ENCODE measurements at places on chromosomes 7 and 10.

DNA sequence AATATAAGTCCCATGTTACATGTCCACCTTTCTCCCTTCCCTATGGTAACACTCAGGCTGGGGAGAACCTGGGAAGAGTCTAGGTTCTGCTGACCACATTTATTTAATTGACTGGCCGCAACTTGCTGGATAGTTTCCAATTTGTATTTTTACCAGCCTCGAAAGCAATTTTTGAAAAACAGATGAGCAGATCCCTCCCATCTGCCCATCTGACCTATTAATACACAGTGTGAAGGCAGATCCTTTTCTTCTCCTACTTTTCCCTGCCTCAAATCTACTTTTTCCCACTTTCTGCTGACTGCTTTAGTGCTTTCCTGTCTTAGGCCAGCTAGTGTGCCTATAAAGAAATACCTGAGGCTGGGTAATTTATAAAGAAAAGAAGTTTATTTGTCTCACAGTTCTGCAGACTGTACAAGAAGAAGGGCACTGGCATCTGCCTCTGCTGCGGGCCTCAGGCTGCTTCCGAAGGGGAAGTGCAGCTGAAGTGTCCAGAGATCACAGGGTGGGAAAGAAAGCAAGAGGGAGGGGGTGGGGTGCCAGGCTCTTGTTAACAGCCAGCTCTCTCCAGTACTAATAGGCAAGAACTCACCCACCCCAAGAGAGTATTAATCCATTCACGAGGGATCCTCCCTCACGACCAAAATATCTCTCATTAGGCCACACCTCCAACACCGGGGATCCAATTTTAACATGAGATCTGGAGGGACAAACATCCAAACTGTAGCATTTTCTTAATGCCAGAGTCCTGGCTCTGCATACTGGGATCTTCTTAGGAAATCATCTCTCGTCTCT lies 336.0 kb upstream of the IGFBP3 start:
- no peak for DNase-seq

GRCh38 chr7:20747001-20747400 lies 39.7 kb downstream of the SP8 start:
- DNase-seq, result no peak

- DNase-seq, result no peak
Measured at GRCh38 chr10:5942001-5942400, 35.3 kb downstream of the IL15RA start.

DNA sequence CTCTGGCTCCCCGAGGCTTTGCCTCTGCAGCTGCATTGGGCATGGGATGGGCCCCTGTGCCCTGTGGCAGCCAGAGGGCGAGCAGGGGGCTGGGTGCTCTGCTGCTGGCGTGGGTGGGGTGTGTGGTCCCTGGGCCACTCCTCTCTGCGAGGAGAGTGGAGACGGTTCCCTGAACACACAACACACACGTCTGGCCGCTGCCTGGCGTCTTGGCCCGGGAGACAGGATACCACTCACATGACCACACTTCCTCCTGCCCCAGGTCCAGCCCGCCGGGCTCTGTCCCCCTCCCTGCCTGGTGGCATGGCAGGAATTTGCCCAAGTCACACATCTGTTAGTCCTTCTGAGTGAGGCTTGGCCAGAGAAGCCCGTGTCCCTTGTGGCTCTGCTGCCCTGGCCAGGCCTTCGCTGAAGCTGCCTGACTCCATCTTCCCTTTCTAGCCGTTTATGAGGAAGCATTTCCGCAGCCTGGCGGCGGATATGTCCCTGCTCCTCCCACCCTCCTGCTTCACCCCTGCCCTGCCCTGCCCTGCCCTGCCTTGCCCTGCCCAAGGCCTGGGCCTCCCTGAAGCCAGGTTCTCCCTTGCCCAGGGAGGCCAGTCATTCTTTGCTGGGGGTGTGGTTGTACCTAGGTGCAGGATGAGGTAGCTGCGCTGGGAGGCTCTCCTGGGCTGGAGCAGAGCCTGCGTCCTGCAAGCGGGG lies 3.0 kb downstream of the BRI3 start:
- peak; percentile 80 for DNase-seq

DNA sequence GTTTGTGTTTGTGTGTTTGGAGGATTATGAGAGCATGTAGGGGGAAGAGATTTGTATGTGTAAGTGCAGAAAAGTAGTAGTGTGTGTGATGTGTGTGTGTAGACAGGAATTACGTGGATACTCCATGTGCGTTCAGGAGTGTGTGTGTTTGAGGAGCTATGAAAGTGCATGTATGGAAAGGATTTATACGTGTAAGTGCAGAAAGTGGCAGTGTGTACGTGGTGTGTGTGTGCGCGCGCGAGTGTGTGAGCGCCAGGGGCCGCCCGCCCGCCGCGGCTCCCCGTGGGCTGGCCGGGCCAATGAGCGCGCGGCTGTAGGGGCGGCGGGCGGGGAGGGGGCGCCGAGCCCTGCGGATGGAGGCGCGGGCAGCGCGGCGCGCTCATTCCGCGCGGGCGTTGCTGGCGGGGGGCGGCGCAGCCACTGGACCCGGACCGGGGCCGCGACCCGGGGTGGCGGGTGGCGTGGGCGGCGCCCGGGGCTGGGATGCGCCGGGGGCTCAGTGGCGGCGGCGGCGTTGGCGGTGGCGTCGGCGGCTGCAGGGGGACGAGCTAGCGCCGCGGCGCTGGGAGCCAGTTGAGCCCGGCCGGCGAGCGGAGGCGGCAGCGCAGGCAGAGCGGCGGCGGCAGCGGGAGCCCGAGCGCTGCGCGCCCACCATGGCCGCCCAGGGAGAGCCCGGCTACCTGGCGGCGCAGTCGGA lies at the start of gene BICC1:
TSS of gene BICC1 (plus strand) at position 382 of the 697 bp plus-strand sequence. CDS start at position 654, 272 bp downstream.
- peak; percentile 12 for DNase-seq

DNA sequence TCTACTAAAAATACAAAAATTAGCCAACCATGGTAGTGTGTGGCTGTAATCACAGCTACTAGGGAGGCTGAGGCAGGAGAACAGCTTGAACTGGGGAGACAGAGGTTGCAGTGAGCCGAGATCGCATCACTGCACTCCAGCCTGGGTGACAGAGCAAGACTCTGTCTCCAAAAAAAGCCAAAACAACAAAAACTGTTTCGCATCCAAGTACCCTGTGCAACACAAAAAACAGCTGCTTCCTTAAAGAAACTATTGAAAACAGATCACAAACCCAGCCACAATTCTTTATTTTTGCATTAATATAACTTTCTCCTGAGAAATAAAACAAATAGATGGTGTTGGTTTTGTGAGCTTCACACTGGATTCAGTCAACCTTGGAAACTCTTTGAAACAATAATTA lies 112.1 kb upstream of the AFAP1L2 start:
- no peak for DNase-seq

DNA sequence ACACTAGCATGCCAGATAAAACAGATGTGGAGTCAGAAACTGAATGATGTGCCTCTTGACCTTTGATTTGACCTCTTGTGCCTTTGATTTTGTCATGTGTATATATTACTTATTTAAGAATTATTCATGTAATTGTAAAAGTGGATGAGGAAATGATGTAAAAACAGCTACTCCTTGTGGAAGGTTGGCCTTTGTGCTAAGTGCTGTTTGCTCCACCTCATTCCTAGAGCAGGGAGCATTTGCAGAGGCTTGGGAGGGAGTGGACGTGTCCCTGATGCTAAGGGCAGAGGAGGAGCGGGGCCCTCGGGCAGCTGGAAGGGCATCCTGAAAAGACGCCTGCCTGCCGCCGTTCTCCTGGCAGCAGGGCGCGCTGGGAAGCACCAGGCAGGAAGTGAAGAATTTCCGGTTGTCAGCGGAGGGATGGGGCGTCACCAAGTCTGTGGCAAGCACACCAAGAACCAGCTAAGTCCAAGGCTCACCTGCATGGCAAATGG lies 197.6 kb upstream of the ZNF32 start:
- DNase-seq, result peak; percentile 11

DNA sequence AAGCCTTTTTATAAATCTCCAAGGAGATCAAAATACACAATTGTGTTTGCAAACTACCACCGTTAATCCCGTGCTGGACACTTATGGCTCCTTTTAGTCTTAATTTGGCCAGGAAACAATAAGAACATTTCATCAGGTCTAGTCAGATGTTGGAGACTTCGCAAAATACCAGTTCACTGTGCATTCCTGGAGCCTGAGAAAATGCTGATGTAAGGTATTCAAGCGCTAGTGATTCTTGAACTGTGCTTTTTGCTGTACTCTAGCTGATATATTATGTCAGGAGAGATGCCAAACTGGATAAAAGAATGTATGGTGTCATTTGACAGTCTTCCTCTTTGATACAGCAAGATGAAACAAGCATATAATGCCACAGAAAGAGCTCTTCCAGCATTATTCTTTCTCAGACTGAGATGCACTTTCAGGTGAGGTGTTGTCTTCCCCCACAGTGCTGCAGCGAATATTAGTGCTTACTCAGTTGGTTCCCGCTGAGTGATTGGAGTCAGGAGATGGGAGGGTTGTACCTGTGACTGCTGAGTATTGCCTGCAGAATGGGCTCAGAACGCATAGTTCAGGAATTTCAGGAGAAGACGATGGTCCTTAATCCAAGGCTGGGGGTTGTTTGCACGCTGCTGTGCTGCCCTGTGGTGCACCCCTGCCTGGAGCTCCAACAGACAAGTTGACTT lies 59.2 kb downstream of the OGDH start:
- no peak for DNase-seq

DNA sequence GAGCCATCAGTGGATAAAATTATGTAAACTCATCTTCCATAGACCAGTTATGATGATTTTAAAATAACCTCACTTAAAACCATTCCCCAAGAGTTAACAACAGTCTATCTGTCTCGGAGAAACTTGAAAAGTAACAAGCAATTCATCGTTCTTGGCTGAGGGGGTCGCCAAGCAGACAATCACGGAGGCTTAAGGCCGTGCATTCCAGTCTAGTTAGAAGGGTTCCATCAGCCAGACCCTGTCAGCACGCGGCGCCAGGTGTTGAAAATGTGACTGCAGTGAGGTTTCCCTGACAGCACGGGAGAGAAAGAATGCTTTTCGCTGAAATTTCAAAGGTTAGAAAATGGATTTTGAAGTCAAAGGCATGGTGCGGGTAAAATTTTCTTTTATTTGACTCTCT lies 1025.0 kb upstream of the CELF2 start:
- DNase-seq, result no peak

GRCh38 chr10:116254422-116255155 lies 18.4 kb downstream of the GFRA1 start:
- DNase-seq, result no peak

DNA sequence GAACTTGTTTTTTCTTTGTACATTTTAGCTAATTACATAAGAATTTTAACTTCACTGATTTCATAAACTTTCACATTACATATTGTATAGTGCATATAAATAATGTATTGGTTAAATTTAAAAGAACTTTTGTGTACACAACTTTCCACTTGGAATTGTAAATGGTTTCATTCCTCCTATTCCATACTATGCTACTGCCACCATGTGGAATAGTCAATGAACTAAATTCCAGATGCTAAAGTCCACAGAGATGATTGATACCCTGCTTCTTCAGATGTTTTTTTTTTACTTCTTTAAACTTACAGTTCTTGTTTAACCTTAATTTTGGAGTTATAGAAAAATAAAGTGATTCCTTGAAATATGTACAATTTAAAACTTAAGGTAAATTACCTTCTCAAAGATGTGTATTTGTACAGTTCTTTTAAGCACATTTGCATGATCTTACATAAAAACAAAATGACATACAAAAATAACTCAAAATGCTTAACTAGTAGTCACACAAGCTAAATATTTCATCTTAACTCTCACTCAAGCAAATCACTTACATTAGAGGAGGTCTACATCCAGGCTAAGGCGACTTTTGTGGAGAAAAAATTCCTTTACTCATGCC lies 247.6 kb upstream of the HGF start:
- peak; percentile 21 for DNase-seq

DNA sequence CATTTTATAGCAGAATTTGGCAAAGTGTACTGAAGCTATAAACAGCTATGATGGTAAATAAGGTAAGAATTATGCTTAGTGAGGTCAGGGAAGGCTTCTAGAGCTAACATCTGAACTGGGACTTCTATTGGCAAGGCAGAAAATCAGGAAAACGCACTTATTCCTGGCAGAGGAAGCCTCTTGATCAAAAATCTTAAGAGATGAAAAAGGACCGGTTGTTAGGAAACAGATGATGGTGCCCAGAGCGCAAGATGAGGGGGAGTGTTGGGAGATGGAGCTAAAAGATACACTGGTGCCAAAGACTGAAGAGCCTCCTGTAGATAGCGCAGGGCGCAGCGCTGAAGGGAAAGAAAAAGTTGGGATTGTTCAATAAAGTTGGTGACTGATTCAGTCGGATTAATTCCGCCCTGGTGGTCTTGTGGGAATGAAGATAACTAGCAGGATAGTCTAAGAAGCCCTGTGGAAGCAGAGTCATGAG lies 550 bp upstream of the CALU start:
- DNase-seq, result peak; percentile 12

GRCh38 chr7:11212080-11212711 lies 238.5 kb downstream of the PHF14 start:
- peak; percentile 76 for DNase-seq

- DNase-seq, result no peak
Measured at GRCh38 chr7:44448922-44449583, 41.4 kb downstream of the NUDCD3 start.

DNA sequence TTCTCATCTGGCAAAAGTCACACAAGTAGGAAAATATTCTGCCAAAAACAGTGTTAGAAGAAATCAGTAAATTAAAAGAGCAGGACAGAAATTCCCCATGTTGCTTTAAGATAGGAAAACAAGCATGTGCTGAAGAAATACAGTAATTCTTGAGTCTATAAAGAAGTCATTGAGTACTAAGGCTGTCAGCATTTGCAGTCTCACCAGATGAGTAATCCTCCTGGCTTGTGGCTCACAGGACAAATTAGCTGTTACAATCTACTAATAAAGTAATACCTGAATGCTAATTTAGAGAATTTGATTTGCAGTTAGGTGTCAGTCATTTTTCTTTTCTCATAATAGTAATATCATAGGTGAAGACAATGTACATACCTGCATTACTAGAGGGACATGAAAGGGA lies 1158.9 kb upstream of the CELF2 start:
- DNase-seq, result no peak

GRCh38 chr10:77987671-77988255 lies 41.6 kb downstream of the POLR3A start:
- DNase-seq, result no peak

DNA sequence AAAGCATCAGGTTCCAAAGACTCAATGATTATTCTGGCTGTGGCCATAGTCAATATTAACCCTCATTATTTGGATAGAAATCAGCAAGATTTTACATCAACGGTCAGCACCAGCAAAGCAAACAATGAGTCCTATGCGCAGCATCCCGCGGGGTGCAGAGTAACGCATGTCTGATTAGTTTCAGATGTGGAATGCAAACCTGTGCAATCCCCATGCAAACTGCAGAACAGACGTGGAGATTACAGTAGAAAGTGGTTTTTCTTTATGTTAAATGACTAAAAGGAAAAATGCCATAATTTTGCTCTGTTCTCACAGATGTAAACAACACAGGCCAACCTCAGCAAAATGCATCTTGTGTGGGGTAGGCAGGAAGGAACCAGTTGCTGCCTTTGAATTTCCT lies 258.1 kb upstream of the GRB10 start:
- no peak for DNase-seq

GRCh38 chr7:131010029-131010716 lies 276.2 kb upstream of the KLF14 start:
- no peak for DNase-seq

DNA sequence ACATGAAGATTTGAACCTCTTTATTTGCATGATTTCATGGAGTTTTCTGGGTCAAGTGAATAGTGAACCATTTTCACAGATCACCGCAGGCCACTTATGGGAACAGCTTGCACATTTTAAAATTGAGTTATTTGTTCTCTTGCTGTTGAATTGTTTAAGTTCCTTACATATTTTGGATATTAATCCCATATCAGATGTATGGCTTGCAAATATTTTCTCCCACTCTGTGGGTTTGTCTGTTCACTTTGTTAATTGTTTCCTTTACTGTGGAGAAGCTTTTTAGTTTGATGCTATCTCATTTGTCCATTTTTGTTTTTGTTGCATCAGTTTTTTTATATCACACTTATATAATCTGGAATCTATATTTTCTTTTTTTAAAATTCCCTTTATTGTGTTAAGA lies 14.1 kb upstream of the ZC3HAV1L start:
- DNase-seq, result no peak
